ENCODE measurements at places on chromosomes 2 and 18.

- DNase-seq = no peak
Observed at GRCh38 chr18:13051159-13051558, 60.0 kb downstream of the CEP192 start.

GRCh38 chr2:72103161-72103560 lies 44.5 kb downstream of the CYP26B1 start:
- DNase-seq = no peak

DNA sequence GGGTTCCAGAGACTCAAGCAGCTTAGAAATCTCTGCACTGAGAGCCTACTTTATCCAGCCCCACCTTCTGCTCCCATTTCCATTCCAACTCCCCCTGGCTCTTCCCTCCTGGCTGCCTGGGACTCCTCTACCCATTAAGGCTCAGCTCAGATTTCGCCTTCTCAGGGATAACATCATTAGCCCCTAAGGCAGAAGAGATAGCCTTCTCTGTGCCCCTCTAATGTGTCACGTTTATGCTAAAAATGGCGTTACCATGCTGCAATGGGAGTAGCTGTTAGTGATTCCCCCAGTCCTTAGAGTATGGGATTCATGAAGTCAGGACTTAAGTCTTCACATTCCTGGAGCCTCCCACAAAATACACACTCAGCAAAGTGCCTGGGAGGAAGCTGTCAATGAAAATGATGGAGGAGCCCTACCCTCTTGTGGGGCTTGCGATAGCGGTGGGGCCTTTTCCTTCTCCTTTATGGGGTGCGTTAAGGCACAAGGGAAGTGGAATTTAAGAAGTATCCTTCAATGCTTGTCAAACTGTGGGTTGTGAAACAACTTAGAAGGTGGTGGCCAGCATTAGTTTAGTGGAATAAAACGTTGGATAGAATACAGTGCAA lies 144.7 kb upstream of the COPS8 start:
- DNase-seq = no peak

DNA sequence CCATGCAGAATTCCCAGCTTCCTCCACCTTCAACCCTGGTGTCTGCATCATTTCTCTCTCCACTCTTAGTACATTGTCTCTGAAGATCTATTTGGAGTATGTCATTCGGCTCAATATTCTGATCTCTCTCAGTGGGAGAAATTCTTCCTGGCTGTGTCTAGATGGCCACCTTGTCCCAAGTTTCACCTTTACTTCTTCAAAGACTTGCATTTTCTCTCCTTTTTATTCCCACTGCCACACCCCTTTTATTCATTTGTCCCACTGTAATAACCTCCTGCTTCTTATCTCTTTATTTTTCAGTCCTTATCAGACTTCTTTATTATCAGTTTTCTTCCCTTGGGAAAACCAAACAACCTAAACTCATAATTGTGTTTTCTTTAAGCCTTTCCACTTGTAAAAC lies 54.3 kb upstream of the CERS6 start:
- no peak for DNase-seq

Data from activated T-helper 2 cell treated with anti-CD3 and anti-CD28 coated beads, Interferon-gamma antibody, Interleukin-2, Interleukin-4, amounts not matched to agents 10 μg/mL and 5 μg/mL and 100 μg/mL, durations not matched to agents 14 hours and 24 hours and 36 hours (primary cell).